ENCODE measurements at places on chromosomes 7 and 10.

- DNase-seq, result no peak
These were observed 14.3 kb upstream of the RPA3 start for GRCh38 chr7:7732621-7733281.

GRCh38 chr10:48237259-48238250, 36.9 kb downstream of the FRMPD2 start:
- DNase-seq, result no peak

- no peak for DNase-seq
These were observed 9.5 kb downstream of the DDC start for GRCh38 chr7:50555594-50556140.

GRCh38 chr7:143507094-143507518, 29.4 kb downstream of the TAS2R41 start:
- DNase-seq, result no peak

DNA sequence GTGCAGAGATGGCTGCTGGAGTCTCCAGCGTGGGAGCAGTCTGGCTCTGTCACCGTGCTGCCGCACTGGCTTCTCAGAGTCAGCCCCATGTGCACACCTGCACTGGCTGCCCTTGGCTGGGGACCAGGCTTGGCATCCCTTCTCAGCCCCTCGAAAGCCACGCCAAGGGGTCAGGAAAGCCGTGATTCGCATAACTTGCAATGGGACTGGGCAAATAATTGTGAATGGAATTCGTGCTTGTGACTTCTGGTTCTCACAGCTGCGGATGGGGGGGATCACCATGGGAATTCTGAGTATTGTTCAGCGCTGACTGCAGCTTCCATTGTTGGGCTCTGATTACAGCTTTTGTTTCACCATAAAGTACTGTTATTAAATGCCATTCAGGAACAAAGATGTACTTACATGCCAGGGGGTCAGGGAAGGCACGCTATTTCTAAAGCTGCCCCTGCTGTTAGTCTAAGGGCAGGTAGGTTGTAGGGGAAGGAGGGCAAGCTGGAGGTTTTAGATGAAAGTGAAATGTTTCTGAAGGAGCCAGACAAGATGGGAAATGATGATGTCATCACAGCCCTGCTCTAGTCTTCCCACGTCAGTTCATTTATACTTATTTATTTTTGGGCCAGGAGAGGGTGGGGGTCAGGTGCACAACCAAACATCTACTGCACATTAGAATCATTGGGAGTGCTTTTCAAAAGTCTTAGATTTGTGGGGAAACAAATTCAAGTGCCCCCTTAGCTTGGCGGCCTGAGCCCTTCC, 5.8 kb upstream of the PLEKHA1 start:
- no peak for DNase-seq

- DNase-seq, result no peak
These were observed 31.0 kb downstream of the SRRM3 start for GRCh38 chr7:76232698-76233097.

GRCh38 chr10:93189944-93190343, 116.3 kb downstream of the CYP26A1 start:
- DNase-seq, result no peak

DNA sequence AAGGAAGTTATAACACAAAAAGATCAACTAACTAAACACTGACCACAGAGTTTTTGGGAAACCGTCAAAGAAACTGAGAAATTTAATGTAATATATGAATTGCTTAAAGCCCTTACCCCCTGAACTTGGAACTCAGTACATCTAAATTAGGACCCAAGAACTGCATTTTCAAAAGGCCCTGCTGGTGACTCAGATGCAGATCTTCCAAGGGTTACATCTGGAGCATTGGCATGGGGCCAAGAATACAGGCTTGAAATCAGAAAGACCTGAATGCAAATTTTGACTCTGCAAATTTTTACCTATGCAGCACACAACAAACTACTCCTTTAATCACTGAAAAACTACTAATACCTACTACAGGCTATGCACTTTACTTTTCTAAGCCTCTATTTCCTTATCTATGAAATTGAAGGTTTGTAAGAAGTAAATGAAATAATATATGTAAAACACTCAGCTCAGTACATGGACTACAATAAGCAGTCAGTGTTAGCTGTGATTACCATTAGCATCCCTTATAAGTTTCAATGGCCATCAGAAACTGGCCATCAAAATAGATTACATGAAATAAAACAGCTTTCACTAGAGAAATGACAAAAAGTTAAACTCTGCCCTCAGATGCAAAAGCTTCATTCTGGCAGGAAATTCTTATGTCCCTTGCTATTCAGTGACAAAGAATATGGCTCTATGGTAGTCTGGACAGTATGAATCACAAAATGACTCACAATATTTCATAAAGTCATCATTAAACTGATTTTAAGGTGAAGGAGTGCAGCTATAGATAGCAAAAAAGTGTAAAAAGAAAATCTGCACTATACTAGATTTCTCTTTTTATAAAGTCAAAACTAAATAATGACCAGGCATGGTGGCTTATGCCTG, 43.6 kb downstream of the NSUN6 start:
- DNase-seq, result peak; percentile 73

DNA sequence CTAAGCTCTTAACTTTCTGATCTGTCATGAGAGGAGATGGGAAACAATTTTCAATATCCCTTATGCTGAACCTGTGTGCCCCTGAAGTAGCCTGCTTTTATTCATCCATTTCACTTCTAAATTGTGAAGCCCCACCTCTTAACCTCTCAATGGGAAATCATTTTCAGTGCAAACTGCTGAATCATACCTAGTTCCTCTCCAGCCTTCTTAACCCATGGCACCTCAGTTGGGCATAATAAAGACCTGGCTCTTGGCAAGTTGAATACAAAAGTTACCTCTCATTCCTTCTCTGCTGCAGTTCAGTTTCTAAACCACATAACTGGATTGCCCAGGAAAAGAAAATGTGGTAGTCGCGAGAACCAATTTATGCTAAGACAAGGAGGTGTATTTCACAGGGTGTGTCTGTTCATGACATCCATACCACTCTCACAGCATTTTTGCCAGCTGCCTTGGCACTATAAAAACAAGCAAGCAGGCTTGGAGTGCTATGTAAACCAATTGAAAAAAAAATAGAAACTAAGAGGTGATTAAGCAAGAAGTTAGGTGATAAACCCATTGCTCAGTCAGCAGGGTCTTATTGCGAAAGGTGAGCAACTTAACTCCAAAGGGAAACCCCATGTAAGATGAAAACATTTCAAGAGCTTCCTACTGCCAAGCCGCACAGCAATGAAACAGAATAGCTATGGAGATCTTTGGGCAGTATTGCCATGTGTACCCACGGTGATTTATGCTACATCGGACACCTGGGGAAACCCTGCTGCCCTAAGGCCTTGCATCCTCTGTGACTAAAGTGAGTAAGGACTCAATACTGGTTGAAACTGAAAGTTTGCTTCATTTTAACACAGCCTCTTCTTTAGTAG, 57.0 kb upstream of the DKK1 start:
- DNase-seq, result no peak

DNA sequence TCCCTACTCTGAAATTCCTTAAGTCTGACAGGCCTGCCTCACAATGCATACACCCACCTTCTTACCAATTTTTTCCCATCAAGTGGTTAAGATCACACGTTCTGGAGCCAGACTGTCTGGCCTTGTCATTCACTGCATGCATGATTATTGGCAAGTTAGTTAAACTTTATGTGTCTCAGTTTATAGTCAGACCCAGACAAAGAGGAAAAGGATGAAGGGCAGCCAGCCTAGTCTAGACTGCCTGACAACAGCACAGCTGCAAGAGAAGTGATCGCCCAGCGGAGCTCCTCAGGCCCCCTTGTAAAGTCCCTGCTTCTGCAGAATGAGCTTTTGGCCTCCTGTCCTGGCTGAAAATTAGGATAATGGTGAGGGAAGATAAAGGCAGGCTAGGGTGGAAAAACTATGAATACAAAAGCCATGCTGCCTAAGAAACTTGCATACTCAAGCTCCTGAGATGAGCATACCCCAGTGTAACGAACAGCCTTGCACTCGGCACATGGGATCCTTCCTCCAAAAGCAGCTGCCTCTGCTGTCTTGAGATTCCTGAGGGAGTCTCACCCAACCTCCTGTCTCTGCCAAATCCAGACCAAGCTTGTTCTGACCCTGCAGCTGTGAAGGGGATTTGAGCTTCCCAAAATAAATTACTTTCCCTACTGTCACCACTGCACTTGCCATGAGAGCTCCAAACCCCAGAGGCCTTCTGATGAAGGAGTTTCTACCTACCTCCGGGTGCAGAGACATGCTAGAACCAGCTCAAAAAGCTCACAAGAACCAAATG, 26.7 kb upstream of the MRLN start:
- DNase-seq, result no peak

- DNase-seq, result no peak
These were observed 12.4 kb upstream of the ZNF777 start for GRCh38 chr7:149473251-149473650.

DNA sequence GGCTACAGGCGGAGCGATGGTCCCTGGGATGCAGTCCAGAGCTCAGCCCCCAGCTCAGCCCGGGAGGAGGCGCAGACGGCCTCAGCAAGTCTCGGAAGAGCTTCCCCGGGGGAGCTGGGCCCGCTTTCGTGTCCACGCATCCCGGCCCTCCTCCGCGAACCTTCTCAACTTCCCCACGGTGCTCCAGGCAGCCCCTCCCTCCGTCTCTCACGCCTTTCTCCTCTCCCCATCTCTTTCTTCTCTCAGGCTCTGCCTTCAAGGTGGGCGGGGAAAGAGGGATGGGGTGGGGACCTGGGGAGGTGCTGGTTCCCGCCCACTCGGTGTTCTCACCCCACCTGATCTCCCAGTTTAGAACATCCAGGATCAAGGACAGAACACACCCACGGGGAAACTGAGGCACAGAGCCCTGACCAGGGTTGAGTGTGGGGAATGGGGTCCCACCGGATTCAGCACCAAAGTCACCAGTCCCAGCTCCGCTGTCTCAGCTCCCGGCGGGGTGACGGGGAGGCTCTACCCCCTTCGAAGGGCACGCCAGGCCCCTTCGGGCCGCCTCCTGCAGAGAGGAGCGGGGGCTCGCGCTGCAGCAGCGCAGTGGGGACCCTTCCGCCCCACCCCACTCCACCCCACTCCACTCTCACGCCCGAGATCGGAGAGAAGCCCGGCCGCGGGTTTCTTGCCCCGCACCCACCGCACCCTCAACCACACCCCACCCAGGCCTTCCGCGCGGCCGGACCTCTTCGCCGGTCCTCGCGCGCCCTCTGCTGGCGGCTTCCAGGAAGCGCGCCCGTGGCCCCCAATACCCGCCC, 18.2 kb downstream of the POLL start:
- DNase-seq, result peak; percentile 81

DNA sequence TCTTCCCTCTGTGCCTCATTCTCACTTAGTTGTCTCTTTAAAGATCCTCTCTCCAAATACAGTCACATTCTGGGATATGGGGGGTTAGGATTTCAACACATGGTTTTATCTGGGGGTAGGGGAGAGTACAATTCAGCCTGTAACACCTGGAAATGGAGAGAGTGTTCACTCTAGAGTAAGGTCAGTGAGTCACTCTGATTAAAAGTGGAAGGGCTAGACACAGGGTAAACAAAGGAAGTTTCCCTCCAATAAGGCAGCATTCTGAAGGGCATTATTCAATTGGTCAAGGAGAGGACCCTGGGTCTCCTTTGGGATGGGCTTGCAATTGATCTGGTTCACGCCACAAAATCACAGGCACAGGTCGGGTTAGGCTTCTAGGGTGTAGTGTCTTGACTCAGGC, 232.8 kb upstream of the NPSR1 start:
- no peak for DNase-seq

GRCh38 chr10:43700306-43700705, 51.6 kb upstream of the ZNF32 start:
- DNase-seq, result no peak

- no peak for DNase-seq
These were observed 199.9 kb upstream of the DPP6 start for GRCh38 chr7:153852261-153852660.

GRCh38 chr10:2953495-2953894, 113.9 kb upstream of the PFKP start:
- DNase-seq, result no peak

- no peak for DNase-seq
These were observed 3.7 kb downstream of the NACAD start for GRCh38 chr7:45084901-45085618.

- DNase-seq, result no peak
These were observed 201.2 kb downstream of the TCERG1L start for GRCh38 chr10:131110241-131110783.

DNA sequence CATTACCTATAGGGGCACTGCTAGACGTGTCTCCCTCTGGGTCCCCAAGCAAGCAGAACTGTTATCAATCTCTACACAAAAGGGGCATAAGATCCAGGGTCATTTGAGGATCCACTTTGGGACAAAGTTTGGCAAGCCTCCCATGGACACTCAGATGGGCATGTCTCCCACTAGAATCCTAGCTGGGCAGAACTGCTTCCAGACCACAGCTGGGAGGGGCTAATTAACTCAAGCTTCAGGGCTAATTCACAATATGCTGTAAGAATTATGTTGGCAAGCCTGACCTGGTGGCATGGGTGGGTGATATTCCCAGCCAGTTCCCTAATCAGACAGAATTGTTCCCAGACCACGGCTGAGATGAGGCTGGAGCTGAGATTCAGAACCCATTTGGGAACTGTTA, 738.4 kb upstream of the FZD8 start:
- DNase-seq, result no peak

DNA sequence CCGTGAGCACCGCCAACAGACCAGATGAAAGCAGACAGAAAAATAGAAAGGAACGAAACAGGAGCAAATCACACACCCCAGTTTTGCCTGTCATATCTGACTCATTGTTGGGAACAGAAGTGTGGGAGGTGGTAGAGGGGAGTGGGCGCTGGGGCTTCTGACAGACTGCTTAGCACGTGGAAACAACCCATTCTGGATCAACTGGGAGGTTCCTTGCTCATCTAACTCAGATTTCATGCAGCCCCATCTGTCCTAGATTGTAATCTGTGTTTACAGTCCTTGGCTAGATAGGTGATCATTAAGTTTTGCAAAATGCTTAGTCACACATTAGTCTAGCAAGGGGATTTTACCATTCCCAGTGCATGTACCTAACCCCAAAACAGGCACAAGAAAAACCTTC, 154.1 kb downstream of the NRP1 start:
- DNase-seq, result no peak

DNA sequence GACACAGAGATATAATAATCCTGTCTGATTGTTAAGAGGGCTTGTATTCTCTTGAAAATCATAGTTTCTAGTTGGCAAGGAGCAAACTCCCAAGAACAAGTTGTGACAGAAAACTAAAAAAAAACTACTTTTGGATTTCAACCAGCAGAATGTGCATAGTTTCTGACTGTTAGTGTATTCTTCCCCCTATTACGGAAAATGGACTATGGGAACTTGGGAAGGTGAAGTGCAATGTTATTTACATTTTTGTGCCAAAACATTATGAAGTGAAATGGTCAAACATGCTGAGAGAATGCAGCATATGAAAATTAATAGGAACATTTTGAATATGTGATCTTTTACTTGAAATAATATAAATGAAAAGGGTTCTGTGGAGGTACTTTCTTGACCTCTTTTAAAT, 660.8 kb downstream of the SUGCT start:
- no peak for DNase-seq

- DNase-seq, result peak; percentile 56
These were observed 163.3 kb downstream of the GRID1 start for GRCh38 chr10:86203162-86203905.

- peak; percentile 68 for DNase-seq
These were observed 75.3 kb upstream of the IL6 start for GRCh38 chr7:22651534-22652243.
